ENCODE measurements at places on chromosomes 5 and 9.

GRCh38 chr5:112996830-112997374 lies 20.3 kb downstream of the DCP2 start:
- DNase-seq: no peak

DNA sequence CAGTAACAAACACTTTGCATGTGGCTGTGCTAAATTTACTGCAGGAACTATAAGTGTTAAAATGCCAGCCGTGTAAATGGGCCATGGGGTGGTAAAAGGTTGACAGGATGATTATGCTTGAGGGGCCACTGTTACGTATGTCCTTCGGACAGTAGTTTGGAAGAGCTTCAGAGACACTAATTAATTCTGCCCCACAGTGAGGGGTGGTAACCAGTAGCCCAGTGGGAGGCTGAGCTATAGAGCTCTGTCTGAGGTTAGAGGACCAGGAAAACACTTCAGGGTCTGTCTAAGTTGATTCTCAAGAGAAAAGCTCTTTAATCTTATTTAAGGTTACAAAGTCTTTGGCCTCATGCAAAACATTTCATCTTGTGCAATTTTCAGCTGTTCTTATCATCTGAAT lies 176.6 kb downstream of the DMRTA1 start:
- no peak for DNase-seq

DNA sequence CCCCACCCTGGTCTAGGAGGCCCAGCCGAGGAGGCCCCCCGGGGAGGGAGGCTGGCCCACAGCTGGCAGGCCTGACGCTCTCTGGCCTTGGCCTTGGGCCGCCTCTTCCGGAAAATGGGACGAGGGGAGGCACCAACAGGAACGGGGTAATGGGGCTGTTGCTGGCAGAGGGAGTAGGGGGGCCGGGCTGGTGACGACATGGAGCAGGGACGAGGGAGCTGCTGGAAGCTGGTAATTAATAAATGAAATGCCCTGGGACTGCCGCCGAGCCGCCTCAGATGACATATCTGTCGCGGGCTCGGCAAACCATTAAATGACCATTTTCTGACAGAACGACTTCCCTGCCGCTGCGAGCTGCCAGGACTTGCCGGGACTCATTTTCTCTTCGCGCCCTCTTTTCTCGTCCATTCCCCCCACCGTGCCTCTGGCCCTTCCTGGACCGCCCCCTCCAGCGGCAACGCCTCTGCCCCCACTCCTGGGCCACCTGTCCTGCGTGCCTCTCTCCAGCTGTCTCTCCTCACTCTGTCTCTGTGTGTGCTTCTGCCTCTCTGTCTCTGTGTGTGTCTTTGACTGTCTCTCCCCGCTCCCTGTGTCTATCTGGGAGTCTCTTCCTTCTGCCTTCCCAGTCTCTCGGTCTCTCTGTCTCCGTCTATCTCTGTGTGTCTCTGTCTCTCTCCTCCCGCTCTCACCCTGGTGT lies 215.7 kb downstream of the PAX5 start:
- DNase-seq: no peak

DNA sequence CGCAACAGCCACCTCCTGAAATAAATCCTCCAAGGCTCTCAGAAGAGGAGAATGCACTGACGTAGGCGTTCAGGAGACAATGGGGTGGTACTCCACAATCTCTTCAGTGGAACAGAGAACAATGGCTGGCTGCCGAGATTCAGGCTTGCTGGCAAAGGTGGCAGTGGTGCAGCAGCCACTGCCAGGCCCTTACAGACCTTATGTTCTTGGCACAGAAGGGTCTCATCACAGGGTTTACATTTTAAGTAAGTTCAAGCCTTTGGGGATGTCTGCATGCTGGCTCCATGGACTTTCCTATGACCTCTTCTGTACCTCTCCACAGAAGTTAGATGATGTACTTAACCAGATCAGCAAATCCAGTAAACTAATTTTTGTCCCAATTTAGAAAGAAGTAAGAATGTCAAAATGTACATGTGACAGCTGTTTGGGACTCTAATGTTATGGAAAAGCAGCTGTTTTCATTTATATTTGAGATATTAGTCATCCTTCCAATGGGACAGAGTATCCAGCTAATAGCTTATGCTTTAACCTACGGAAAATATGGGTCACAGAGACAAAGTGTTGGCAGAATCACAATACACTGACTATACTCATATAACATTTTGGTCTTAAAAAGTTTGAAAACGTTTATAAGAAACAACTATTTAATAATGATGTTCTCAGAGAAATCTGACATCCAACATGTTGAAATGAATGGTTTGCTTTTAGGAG lies 180.9 kb downstream of the MAPKAP1 start:
- peak; percentile 40 for DNase-seq

DNA sequence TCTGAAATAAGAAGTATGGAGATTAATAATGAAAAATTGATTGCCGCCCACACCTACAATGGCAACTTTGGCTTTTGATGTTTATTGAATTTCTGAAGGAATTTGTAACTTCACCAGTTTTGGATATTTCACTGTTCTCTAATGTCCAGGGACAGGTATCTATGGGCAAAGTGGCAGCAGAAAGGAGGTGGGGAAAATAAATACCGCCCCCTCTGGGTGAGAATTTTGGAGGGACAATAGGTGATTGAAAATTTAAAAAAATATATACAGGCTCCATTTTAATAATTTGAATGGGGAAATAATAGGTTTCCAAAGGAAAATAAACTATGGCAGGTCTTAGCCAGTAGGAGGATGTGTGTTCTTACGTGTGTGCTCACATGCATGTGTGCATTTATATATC lies 1.3 kb downstream of the SCGB3A2 start:
- DNase-seq: no peak

GRCh38 chr5:109694451-109694891 lies 4.7 kb downstream of the MAN2A1 start:
- no peak for DNase-seq

DNA sequence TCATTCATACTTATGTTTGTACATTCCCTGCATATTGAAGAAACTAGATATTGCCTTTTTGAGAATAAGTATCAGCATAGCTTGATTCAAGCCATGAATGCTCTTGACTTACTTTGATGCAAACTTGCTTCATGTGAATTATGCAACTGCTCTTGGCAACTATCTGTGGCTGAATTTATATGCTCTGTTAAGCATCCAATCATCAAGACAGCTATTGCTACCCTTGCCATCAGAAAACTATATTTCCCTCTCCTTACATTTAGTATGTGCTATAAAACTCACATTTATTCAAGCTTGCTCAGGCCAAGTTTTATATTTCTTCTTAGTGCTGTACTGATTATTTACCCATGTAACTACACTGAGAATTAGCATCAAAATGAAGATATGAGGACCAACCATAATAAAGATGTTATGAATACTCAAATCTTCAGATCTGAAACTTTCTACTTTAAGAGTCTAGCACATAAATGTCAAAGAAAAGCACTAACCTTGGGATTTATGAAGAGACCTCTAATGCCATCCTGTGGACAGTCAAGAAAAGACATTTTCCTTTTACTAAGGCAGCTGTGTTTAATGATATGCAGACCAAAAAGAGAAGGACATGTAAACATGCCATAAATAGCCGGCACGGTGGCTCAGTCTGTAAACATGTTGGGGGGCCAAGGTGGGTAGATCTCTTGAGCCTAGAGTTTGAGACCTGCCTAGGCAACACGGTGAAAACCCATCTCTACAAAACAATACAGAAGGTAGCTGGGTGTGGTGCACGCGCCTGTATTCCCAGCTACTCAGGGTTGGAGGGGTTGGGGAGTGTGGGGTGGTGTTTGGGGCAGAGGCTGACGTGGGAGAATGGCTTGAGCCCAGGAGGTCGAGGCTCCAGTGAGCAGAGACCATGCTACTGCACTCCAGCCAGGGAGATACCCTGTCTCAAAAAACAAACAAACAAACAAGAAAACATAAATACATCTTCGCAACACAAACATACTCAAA lies 267.0 kb upstream of the TYRP1 start:
- DNase-seq: peak; percentile 28

DNA sequence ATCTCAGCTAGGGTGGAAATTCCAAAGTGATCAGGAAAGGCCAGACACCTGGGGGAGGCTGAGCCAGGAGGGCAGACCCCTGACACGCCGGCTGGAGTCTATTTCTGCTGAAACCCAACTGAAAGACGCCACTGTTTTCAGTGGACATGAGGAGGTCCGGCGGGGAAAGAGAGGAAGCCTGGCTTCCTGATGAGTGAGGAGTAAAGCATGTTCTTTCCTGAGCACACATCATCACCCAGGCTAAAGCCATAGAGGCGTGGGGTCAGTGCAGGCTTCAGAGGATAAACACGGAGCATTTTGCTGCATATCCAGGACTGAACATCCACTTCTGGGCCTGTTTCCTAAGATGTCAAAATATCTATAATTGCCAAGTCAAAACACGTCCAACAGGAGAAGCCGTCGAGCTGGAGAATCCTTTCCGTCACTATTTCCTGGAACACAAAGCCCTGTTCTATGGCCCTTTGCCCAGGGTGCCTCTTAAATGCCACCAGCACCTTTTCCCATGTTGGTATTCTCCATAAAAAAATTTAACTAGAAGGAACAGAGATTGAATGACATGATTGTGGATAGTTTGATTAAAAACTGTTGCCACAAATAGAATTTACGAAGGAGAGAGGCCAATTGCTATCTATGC lies 597.9 kb upstream of the ADAMTS16 start:
- DNase-seq: no peak

DNA sequence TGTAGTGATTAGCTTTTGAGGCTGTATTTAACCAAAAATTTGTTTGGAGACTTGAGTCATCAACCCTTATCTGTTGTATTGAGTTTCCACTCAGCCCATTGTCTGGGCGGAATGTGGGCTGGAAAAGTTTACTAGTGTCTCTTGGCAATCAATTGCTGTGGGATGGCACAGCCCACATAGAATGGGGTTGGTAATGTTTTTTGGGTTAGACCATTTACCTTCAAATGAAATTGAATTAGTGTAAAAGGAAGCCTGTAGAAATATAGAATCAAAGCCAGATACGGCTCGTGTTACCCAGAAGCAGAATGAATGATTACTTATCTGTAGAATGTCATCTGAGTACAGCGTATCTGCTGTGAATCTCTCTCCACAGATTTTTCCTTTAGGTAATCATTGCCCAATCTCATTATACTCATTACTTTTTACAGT lies 142.9 kb downstream of the AOPEP start:
- no peak for DNase-seq

DNA sequence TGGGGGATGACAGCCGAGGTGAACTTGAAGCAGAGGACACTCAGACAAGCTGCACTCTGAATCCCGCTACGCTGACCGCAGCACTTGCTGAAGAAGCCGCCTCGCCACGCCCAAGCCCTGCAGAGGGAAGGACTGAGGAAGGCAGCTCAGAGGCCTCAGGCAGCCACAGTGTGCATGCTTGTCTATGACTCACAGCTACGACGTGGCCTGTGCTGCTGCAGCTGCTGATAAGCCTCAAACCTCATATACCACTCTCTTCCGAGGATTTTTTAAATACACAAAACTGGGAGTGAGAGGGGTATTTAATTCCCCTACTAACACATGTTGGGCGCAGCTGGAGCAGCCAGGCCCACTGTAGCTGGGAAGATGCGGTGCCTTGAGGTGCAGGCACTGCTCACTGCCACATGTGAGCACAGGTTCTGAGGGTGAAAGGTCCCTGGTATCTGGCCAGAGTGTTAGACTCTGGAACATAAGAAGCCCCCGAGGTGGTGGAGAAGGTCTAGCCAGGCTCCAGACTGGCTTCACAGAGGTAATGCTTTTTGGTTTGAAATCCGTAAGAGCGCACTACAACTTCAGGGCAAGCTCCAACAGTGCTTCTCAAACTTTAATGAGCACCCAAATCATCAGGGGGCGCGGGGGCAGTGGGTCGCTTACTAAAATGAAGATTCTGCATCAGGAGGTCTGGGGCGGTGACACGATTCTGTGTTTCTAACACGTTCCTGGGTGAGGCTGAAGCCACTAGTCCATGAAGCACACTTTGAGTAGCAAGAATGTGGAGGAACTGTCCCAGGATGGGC lies 196.8 kb downstream of the AUH start:
- peak; percentile 58 for DNase-seq

GRCh38 chr5:41371738-41372137 lies 138.7 kb downstream of the PLCXD3 start:
- no peak for DNase-seq

DNA sequence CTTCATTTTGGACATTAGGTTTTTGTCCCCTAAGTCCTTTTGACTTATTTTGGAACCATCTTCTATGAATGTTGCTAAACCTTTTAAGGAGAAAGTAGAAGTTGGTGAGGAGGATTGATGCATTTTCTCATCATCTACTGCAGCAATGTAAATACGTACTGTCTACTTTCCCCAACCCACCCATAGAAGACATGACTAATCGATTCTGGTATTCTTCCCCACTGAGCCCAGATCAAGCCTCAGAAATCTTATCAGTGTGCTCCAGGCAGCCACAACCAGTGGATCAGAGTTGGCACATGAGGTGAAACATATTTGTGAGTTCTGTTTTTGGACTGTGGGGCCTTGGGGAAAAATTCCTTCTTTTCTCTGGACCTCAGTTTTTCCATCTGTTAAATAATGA lies 57.7 kb downstream of the FGF18 start:
- DNase-seq: no peak

- DNase-seq: no peak
These were observed 32.7 kb downstream of the GAPT start for GRCh38 chr5:58523956-58524355.

- no peak for DNase-seq
These were observed 811.6 kb downstream of the TLE4 start for GRCh38 chr9:80383331-80383730.

GRCh38 chr9:20754556-20754955 lies 70.5 kb downstream of the FOCAD start:
- no peak for DNase-seq

DNA sequence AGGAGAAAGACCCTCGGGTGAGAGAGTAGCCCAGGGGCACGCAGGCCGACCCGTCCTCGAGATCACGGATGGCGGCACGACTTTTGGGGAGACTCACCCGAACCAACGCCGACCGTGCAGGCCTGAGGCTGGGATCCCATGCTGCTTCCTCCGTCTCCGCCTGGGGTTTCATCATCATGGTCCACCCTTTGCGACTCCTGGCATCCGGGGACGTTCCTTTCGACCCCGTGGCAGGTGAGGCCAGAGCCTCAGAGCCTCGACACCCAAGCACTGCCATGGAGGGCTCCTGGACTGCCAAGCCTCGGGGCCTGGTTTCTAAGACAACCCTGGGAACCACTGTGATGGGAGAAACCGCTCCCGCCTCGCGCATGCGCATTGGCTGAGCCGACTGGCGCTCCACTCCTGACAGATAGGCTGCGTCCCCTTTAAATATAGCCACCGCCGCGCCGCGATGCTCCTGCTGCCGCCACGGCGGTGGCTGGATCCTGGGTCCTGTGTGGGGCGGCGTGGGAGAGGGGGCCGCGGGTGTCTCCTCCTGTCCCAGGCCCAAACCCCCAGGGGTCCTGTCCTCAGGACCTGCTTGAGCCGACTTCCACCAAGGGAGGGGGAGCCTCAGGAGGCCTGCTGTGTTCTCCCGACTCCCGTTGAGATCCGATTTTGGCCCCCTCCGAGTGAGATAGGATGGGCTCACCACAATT lies 481.6 kb downstream of the SPATA31A7 start:
- no peak for DNase-seq

DNA sequence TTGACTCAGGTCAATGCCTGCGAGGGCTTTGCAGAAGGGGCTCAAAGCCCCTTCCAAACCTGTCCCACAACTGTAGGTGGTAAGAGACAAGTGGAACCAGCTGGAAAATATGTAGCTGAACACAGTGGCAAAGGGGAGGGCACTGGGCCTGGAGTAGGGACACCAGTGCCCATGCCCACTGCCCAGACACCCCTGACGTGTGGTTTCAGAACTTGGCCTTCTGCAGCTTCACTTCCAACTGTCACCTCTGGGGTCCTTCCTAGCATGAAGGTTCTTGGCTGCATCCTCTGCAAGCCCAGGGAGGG lies 233.1 kb upstream of the IRX1 start:
- no peak for DNase-seq

GRCh38 chr9:68472119-68472518 lies 68.6 kb downstream of the TMEM252 start:
- DNase-seq: no peak

All from pons (tissue), 1 donor.